ENCODE measurements at places on chromosomes 6 and 20.
A peak's percentile ranks its signal among the peaks of the same experiment; 100 is the strongest.

GRCh38 chr20:5788385-5788895 is 38.2 kb downstream of the SHLD1 start:
- DNase-seq = peak; percentile 85

DNA sequence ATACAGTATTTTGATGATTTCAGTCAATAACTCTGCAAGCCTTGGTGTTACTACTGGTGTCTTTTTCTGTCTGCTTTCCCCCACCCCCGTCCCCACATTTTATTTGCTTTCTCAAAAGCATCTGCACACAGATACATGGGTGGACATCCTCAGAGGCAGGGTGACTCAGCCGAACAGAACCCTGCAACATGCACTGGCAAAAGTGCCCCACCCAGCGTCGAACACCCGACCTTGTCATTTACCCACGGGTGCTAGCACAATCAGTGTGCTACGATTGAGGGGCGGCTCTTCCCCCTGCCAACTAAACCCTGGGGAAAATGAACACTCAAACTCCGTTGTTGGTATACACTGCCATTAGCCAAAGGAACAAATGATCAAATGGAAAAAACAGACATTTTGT is 115.9 kb upstream of the NAA20 start:
- no peak for DNase-seq

GRCh38 chr6:104118274-104118673 is 741.4 kb downstream of the HACE1 start:
- no peak for DNase-seq

GRCh38 chr6:33632558-33633039 is 11.5 kb downstream of the ITPR3 start:
- peak; percentile 27 for DNase-seq

DNA sequence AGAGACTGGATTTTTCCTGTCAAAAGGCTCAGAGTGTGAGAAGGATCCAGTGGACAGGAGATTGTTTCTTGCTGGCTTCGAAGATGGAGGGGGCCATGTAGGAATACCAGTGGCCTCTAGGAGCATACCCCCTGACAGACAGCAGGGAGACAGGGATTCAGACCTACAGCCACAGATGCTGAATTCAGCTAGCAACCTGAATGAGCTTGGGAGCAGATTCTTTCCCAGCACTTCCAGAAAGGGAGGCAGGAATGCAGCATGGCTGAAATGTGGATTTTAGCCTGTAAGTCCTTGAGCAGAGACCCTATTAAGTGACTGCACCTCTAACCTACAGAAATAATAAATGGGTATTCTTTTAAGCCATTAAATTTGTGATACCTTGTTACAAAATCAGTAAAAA is 44.6 kb downstream of the STXBP5 start:
- no peak for DNase-seq

- peak; percentile 79 for DNase-seq
These were observed 554 bp upstream of the ZSCAN31 start for GRCh38 chr6:28336284-28337120.

GRCh38 chr20:50673466-50674137 is 17.7 kb downstream of the RIPOR3 start:
- no peak for DNase-seq

DNA sequence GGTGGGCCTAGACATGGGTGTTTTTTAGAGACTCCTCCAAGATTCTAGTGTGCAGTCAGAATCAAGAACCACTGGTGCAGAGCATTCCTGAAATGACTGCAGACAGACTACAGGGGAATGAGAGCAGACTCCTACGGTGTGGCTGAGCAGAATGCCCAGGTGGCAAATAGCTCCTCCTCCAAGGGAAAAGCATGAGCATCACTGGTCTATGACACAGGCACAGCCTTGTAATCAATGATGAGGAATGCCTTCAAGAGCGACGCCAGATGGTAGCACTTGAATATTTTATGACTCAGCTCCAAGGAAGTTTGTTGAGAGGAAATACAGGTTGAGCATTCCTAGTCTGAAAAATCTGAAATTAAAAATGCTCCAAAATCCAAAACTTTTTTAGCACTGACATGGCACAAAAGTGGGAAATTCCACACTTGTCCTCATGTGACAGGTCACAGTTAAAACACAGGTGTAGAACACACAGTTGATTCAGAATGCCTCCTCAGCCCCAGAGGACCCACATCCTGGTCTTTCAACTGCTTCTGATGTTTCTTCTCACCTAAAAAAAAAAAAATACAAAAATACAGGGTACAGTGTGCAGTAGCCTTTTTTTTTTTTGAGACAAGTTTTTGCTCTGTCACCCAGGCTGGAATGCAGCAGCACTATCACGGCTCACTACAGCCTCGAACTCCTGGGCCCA is 10.6 kb upstream of the FAM8A1 start:
- DNase-seq = no peak

- no peak for DNase-seq
These were observed 22.2 kb upstream of the SERPINB1 start for GRCh38 chr6:2863901-2864300.

DNA sequence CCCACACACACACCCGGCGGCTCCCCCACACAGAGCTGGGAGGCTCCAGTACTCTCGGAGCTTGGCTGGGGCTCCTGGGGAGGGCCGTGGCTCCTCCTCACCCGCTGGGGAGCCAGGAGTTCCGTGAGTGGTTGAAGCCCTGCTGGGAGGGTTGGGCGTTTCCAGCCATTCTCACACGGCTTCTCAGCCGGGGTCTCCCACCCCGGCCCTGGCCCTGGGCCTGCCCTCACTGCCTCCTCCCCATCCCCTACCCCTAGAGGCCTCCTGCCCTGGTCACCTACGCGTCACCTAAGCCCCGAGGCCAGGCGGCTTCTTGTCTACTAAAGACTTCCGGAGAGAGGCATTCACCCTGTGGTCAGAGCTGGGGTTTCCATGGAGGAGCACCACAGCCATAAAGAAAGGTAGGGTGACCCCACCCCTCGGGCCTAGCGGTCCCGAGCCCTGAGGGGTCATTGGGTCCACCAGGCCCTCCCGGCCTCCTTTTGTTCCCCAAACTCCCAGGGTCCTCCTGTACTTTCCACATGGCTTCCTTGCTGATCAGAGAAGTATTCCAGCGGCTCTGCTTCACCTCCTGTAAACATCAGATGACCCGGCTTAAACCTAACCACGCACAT is 99.3 kb downstream of the TTLL2 start:
- no peak for DNase-seq

DNA sequence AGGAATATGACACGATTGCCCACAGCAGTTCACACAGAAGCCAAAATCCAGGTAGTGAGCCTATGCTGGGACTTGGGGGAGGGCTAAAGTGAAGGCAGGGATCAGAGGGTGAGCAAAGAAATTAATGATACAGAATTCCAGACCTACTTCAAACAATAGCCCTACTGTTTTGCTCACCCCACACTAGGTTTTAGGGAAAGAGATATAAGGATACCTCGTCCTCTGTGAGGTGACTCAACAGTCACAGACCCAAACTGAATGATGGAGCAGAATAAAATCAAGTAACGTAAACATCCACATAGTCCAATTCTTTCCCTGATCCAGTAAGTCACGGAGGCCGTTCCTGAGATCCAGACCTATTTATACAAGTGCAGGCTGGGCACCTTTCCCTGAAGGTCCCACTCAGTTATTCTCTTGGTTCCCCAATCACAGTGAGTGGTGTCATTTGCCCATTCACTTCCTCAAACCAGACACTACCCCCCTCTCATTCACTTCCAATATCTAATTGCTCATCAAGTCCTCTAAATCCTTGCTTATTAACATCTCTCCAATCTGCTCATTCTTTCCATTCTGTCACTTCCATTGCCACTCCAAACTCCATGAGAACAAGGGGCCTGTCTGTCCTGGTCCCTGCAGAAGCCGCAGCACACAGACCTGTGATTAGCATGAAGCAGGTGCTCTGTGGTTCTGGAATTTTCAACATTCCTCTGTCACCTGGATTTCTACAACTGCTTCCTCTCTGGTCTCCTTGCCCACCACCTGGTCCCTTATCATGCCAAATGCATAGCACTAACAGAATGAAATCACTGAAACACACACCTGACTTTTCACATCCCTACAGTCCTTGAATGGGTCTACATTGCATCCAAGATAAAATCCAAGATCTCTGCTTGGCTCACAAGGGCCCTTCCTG is 55.9 kb downstream of the ATXN1 start:
- no peak for DNase-seq

DNA sequence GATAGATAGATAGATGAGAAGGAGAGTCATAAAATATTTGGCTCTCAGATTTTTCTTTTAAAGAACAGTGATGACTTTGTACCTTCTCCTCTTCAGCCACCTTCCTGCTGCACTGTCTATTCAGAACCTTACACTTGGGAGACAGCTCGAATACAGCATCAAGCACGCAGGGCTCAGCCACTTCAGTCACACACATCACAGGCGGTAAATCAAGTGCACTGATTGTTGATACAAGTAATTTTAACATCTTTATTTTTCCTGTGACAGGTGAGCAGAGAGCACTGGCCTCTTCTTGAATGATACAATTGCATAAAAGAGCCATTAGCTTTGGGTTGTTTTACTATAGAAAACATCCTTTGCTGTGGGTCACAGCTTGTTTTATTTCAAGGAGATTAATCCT is 1118.5 kb upstream of the EYS start:
- no peak for DNase-seq

- DNase-seq = peak; percentile 17
These were observed 20.1 kb downstream of the REV3L start for GRCh38 chr6:111462770-111463391.

DNA sequence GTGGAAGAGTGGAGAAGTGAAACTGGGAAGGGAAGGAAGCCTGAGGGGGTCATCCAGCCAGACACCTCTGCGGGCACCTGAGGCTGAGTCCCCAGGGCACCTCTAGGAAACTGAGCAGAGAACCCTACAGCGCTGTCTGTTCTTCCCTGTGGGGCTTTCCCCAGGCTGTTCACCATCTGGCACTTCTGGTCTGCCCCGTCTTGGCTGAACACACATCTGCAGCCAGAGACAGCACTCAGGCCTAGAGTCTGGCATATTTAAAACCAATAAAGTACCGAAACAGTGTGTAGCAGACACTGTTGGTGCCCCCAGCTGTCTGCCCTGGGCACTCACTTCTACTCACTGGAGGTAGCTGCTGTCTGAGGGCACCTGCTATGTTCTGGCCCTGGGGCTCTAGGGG is 9.4 kb upstream of the ARFGEF2 start:
- DNase-seq = no peak

- DNase-seq = no peak
These were observed 91.5 kb upstream of the MLN start for GRCh38 chr6:33895296-33895695.

- DNase-seq = peak; percentile 25
These were observed 118.3 kb upstream of the SLC22A23 start for GRCh38 chr6:3575166-3575565.

DNA sequence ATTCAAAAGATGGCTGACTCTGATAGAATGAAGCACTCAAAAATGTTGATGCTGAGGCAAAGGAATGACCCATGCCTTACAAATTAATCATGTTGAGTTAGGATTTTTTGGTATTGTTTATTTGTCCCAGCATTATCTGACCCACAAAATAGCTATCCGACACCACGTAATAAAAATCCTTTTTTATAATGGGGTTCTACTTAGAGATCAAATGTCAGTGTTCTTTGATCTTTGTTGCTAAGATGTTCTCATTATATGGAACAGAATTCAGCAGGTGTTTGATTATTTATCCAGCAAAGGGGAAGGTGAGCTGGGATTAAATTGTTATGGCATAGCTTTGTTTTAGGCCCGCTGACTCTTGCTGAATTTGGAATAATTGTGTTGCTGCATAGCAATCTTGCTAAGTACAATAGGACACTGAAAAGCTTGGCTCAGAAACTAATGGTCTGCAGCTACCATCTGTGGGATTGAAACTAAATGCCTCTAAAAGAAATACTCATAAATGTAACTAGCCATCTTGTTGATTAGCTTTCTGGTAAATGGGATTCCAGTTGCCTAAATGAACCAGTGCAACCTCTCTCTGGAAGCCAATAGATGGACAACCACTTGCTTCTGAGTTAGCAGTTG is 180.2 kb upstream of the HDAC2 start:
- DNase-seq = no peak

DNA sequence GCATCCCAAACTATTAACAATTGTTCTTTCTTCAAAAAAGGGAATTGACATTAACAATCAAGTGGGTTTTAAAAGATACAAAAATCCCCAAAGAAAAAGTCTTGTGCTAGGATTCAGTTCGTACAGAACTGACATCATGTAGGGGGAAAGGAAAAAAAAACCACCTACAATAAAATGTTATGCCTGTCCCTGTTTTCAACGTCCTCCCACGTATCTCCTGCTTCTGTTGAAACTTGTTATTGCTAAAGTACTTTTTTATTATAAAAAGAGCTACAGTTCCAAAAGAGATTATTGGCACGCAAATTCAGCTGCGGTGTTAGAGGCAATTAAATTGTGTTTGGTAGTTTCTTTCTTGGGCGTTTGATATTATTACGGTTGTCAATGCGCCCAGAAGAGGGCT is 102.8 kb upstream of the PHACTR1 start:
- DNase-seq = no peak

DNA sequence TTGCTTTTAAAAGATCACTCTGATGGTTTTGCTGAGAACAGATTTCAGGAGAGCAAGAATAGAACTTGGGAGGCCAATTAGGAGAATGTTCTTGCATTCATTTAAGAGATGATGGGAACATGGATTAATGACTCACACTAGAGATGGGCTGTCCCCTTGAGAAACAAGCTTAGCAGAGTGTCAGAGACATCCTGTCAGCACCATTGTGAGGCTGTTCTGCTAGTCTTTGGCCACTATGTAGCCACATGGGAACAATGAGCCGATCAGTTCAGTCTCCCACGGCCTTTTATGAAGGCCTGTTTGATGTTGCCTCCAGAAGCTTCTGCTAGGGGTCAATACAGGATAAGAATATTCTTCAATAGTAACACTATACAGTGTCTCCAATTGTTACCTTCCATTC is 113.0 kb upstream of the EYA4 start:
- no peak for DNase-seq

GRCh38 chr6:102344769-102345168 is 951.3 kb downstream of the GRIK2 start:
- DNase-seq = no peak

GRCh38 chr6:134063121-134063965 is 10.9 kb upstream of the SLC2A12 start:
- DNase-seq = no peak

DNA sequence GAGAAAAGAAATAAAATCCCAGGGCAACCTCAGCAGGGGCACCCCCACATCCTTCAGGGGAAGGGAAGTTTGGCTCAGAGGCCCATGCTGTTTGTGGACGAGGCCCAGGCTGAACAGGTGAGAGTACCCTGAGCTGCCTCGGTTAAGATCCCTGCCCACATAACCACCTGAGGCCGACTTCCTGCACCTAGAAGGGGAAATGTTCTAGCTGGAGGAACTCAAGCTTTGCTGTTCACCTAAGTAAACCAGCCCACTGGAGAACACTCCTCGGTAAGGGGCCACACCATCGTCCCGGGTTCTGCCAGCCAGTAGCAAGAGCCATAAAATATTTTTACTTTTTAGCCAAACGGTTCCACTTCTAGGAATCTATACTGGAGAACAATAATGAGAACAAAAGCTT is 88.2 kb downstream of the SLC23A2 start:
- no peak for DNase-seq

- DNase-seq = no peak
These were observed 153.5 kb upstream of the DST start for GRCh38 chr6:56796196-56796532.

- peak; percentile 65 for DNase-seq
These were observed 21.5 kb downstream of the COL9A3 start for GRCh38 chr20:62838128-62838891.

- no peak for DNase-seq
These were observed 444.5 kb upstream of the IMPG1 start for GRCh38 chr6:76516924-76517323.

- no peak for DNase-seq
These were observed 27.0 kb downstream of the LAMA4 start for GRCh38 chr6:112227411-112227810.

- no peak for DNase-seq
These were observed 6.2 kb downstream of the DUSP22 start for GRCh38 chr6:298233-299103.

- DNase-seq = no peak
These were observed 21.0 kb upstream of the SERINC3 start for GRCh38 chr20:44542890-44543289.

Measured in NCI-H2029 (cell line).